Left ventricle myocardium inferior (tissue), 1 donor: ENCODE measurements at places on chromosomes 16 and 17. TPM values are rescaled to one million over a fixed set of nuclear protein-coding genes. Genes with fewer than 3 reads are reported as not detected.

Gene PRR15L
- 0.14 TPM for total RNA-seq

Gene TBC1D26
- total RNA-seq, result not detected

DNA sequence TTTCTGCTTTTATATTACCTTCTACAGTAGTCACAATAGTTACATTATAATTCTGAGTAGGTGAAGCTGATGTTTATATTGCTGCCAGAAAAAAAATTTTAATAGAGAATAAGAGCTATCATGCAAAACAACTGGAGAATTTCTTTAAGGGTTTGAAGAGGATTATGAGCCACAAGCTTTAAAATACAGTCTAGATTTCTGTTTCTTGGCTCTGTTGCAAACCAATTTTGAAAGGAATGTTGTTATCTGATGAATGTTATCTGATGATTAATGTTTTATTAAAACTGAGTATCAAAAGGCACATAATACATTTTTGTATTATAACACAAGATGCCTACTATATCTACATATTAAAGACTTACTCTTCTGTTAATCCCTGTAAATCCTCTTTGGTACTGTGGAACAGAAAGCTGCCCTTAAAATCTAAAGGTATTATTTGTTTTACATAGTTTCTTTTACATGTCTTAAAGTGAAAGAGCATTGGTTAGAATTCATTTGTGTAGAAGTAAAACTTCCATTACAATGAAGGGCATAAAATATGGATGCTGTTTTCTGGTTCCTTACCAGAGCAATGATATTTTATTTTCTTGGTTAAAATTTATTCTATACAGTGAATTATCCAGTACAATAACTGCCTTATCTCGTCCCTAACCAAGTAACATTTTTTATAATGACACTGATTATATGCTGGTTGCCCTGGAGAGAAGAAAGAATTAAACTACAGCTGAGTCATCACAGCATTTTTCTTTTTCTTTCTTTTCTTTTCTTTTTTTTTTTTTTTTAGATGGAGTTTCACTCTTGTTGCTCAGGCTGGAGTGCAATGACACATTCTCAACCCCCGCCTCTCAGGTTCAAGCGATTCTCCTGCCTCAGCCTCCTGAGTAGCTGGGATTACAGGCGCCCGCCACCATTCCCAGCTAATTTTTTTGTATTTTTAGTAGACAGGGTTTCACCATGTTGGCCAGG, 205.7 kb downstream of the TANC2 start:
- no peak overlapping the region for H3K27ac ChIP-seq
- no peak for DNase-seq
- H3K36me3 ChIP-seq, result no peaks in the 10 kb centered on the region

DNA sequence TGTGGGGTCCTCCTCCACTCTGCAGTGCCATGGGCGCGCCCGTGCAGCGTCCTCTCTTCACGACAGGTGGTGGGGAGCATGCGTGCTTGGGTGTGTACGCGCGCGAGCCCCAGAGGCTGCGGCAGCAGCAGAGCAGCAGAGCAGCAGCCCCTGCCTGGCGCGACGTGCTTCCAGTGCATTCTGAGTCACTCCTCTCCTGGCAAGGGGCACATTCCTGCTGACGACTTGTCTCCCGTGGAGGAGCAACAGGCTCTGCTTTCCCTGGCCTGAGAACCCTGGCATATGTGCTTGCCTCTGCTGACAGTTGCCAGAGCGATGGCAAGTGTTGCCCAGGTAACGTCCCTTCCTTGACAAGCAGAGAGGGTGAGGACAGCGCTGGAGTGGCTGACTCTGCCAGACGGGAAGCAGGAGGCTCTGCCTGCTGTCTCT, 133.8 kb upstream of the PLCG2 start:
- peaks cover 15% of the 10 kb centered on the region for H3K4me1 ChIP-seq
- peaks cover 8% of the 10 kb centered on the region for H3K27me3 ChIP-seq
- DNase-seq, result peak; percentile 63
- H3K36me3 ChIP-seq, result no peaks in the 10 kb centered on the region
- H3K27ac ChIP-seq, result no peak overlapping the region

- no peak overlapping the region for H3K4me3 ChIP-seq
- H3K36me3 ChIP-seq, result no peaks in the 10 kb centered on the region
- H3K27ac ChIP-seq, result no peak overlapping the region
- peaks cover 94% of the 10 kb centered on the region for H3K27me3 ChIP-seq
Measured at GRCh38 chr17:47776330-47777197, 43.5 kb downstream of the TBX21 start.

- H3K27ac ChIP-seq, result no peak overlapping the region
- no peaks in the 10 kb centered on the region for H3K27me3 ChIP-seq
- H3K4me1 ChIP-seq, result peaks cover 5% of the 10 kb centered on the region
- H3K4me3 ChIP-seq, result no peak overlapping the region
- DNase-seq, result no peak
Measured at GRCh38 chr16:88494335-88495154, 41.5 kb downstream of the ZFPM1 start.
